ENCODE measurements at places on chromosomes 16 and 17.

- no peak for DNase-seq
Observed at GRCh38 chr17:31052187-31052889, 42.4 kb upstream of the NF1 start.

GRCh38 chr16:16062023-16062937, 112.9 kb downstream of the ABCC1 start:
- DNase-seq = peak; percentile 83

DNA sequence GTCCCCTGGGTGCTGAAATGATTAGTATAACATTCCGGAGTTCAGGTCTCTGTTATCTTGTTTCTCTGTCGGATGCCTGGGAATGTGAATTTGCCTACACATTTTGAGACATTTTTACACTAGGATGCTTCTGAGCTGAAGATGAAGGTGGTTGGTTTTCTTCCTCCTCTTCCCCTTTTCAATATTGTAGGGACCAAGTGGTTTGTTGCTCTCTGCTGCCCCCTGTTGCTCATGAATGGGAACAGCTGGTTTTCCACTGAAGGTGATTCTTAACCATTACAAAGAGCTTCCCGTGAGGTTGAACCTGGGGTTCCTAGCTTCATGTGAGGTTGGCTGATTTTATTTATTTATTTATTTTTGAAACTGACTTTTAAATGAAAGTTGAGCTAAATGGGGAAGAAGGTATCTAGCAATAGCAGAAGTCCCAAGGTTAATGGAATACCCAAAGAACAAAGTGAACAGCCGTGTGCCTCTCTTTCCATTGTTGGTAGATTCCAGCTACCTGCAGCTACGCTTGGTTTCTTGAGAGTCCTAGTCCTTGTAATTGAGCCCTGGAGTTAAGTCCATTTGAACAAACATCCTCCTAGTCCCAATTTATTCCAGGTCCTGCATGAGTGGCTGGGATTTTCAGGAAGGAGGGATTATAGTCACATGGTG, 983.9 kb upstream of the EEF2KMT start:
- peak; percentile 48 for DNase-seq

DNA sequence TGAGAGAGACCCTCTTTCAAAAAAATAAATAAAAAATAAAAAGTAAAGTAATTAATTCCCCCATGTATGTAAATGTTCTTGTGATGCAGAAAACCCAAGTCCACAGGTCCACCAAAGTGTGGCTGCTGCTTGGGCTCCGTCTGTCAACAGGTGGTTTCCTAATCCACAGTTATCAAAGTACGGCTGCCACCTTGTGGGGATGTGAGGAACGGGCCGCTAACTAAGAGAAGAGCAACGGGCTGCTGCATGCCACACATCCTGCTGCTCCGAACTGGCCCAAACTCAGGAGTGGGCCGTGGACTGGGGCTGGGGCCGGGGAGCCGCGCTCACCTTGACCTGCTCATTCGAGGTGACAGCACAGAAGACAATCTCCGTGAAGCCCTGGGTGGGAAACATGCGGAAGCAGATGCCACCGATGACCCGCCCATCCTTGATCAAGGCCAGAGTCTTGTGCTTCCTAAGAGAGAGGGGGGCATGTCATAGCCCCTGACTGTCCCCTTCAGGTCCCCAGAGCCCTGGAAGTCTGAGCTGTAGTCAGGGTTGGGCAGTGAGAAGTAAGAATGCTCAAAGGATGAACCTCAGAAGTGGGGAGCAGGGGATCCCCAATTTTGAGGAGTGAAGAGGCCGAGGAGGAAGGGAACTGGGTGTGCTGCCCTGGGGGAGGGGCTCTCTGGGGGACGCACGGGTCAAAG, 4.3 kb downstream of the KAT2A start:
- peak; percentile 83 for DNase-seq

DNA sequence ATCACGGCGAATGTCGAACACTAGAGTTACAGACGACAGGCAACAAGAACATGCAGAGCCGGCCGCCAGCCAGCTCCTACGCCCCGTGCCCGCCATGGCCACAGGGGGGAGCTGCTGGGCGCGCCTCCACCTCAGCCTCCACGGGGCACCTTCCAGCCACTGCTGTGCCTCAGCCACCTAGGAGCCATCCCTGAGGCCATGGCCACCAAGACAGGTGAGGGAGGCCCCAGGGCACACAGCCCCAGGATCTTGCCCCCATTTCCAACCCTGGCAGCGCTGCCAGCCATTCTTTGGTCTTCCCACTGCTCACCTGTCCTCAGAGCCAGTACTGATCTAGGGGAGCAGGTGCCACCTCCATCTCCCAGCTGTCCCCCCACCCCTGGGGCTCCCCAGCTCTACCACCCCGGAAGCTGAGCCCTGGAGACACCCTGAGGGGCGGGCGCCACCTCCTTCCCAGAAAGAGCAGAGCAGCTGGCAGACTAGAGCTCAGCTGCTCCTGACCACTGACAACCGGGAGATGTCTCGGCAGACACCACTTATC, 11.8 kb downstream of the GNPTG start:
- DNase-seq = peak; percentile 61

DNA sequence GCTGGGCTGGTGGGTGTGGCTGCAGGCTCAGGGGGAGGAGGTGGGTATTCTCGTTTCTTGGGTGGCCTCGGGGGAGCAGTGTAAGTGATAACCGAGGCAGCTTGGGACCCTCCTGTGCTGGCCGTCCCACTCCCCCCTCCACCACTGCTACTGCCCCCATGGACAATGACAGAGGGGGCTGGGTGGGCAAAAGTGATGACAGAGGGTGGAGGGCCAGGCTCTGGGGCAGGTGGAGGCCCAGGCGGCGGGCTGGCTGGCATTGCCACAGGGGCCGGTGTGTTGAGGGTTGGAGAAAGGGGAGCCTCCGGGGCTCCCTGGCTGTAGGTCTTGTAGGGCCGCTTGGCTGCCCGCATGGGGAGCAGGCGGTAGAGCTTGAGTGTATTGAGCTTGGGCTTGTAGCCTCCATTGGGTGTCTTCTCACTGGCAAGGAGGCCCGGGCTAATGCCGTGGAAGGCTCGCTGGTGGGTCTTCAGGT, 16.0 kb downstream of the ZBTB4 start:
- DNase-seq = no peak

- DNase-seq = no peak
Observed at GRCh38 chr16:20001856-20002707, 71.6 kb downstream of the GPR139 start.

GRCh38 chr16:78902321-78902720, 698.2 kb downstream of the MAF start:
- DNase-seq = no peak

DNA sequence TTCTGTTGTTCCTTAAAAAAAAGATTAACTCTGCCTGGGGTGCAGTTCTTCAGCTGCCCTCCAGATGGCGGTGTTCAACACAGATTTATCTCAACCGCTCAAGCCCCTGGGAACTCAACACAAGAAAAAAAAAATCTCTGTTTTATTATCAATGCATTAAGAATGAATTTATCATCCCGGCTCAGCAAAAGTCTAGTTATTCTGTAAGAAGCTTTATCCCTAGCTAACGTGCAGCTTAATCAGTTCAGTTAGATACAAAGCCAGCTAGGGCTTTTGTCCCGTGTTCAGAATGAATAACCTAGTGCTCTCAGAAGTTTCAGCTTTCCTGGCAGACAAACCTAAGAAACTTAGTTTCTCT, 475.9 kb upstream of the CCL2 start:
- peak; percentile 58 for DNase-seq

- DNase-seq = no peak
Observed at GRCh38 chr16:86443508-86444147, 66.7 kb upstream of the FOXF1 start.

DNA sequence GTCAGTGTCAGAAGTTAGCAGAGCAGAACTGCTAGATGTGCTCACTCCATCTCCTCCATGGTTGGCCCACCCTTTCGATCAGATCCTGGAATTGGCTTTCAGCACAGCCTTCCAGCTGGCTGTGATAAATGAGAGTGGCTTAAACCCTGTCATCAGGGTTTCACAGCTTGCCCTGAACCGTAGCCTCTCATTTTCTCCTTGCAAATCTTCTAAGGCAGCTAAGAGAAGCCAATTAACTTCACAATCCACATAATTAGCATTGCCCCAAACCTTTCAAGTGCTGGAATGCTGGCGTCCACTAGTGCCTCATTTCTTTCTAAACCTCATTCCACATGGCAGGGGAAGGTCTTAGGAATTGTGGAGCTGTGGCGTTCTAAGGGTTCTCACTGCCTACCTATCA, 21.7 kb downstream of the MILR1 start:
- no peak for DNase-seq

DNA sequence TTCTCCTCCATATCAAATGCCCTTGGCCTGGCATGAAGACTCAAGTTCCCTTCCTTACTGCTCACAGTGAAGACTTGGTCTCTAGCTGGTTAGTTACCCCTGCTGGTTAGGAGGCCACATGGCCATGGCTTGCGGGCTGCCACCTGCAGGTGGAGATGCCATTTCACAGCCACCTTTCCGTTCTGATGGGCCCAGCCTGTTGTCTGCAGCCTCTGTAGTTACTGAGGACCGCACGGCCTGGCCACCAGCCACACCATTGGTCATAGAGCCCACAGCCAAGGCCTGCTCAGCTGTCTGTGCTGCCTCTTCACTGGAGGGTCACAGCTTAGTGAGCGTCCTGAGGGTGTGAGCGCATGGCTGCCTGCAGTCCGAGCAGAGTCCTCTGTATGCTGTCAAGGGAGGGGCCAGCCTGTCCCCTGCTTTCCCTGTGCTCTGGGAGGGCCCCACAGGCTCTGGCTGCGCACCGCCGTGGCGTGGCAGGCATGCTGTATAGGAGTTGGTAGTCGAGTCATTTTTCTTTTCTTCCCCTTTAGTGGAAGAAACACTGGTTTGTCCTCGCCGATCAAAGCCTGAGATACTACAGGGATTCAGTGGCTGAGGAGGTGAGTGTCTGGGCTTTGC, 59.2 kb downstream of the PLD6 start:
- peak; percentile 21 for DNase-seq

DNA sequence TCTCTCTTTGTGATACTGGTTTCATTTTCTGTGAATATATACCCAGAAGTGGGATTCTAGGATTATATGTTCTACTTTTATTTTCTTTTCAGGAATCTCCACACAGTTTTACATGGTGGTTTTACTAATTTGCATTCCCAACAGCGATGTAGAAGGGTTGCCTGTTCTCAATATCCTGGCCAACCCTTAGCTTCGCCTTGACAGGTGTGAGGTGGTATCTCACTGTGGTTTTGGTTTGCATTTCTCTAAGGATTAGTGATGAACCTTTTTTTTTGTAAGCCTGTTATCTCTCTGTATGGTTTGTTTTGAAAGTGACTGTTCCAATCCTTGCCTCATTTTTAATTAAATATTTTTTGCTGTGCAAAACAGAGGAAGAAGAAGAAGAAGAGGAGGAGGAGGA, 937.7 kb downstream of the CDH8 start:
- DNase-seq = no peak

- no peak for DNase-seq
Observed at GRCh38 chr17:21174186-21174585, 39.8 kb downstream of the TMEM11 start.

DNA sequence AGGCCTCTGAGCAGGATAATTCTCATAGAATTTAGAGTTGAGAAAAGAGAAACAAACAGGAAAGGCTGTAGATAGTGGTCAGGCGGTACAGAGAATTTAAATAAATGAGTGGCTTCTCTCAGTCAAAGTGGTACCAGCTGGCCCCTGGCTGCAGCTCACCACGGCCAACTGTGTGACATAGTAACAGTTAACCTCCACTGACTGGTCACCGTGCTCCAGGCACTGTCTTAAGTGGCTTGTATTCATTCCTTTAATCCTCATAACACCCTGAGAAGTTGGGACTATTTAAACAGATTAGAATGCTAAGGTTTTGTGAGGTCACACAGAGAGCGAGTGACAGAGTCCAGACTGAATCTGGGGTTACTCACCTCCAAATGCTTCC, 108.9 kb downstream of the GNAO1 start:
- no peak for DNase-seq

DNA sequence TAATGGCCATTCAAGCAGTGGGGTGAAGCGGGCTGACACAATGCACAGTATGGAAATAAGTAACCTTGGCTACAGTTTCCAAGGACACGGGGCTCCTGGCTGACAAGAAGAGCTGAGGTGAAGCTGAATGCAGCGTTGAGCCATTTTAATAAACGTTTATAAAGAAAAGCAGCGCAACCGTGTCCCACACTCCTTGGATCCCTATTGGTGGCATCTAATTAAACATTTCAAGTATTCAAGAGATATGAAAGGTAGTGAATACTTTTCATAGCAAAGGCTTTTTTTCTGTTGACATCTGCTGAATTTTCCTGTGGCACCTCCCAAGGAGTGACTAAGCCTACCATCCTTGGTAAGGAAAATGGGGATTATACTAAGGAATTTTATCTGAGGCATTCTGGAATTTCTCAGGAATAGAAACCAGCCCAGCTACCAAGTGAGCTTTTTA, 26.5 kb downstream of the DUSP14 start:
- no peak for DNase-seq

- DNase-seq = no peak
Observed at GRCh38 chr16:54266363-54266955, 20.1 kb downstream of the IRX3 start.

- DNase-seq = no peak
Observed at GRCh38 chr16:77300256-77300655, 101.0 kb downstream of the SYCE1L start.

DNA sequence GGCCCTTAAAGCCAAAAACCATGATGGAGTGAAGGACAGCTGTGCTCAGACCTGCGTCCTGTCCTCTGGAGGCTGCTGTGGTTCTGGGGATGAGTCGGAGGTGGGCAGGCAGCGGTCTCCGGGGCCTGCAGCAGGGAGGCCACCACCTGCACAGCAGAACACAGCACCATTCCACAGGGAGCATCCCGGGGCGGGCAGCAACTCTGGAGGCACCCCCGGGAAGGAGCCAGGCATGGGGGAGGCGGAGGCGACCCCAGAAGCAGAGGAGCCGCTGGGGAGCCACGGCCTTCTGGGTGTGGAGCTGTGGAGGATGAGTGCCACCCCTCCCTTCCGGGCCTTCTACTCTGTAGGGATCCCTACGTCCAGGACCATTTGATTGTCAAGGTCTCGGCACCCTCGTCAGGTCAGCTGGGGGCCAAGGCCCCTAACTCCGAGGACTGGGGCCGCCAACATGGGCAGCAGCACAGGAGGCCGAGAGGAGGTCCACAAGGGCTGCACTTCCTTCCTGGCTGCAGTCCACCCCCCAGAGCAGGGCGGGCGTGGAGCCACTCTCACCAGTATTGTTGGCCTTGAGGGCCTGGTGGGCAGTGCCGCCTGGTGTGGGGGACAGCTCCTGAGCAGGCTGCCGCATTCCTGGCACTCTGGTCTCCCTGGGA, 23.8 kb downstream of the CEP131 start:
- DNase-seq = no peak

GRCh38 chr17:63772801-63773271, 561 bp downstream of the CCDC47 start:
- DNase-seq = peak; percentile 16

GRCh38 chr17:32487473-32488176, 832 bp downstream of the CDK5R1 start:
- no peak for DNase-seq

DNA sequence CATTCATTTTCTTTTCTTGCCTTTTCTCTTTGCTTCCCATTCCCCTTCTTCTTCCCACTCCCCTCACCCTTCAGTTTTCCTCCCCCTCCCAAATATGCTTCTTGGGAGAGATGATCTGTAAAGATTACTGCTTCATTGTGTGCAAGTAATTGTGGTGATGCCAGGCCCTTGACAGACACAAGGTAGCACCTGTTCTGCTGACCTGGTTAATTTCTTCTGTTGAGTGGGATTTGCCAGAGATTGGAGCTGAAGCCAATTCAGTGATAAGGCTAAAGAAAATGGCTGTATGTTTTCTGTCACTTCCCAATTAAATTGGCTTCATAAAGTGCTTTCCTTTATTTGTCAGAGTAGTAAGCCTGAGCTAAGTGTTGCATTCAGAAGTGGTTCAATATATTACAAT, 44.5 kb downstream of the AATF start:
- DNase-seq = no peak

- DNase-seq = no peak
Observed at GRCh38 chr17:263271-263670, 81.8 kb upstream of the DOC2B start.

GRCh38 chr16:27508476-27508875, 41.2 kb downstream of the GTF3C1 start:
- DNase-seq = no peak

Data from DND-41 (cell line).